ENCODE measurements at places on chromosomes 6 and 20.

- no peak for DNase-seq
Observed at GRCh38 chr6:69704916-69705315, 91.9 kb downstream of the LMBRD1 start.

DNA sequence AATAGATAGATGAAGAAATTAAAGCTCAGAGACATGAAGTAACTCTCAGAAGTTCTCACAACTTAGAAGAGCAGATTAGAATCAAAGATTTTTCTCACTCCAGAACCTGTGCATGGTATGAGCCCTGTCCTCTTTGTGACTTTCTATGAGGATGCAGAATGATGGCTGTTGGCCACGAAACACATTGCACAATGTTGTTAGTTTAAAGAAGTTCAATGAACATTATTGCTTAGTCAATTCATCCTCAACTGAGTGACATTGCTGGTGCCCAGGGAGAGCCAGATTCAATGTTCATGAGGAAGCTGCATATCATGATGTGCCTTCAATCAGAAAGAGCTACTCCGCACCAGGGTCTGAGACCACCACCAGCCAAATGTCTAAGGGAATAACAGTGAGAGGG, 633.1 kb downstream of the PTPRT start:
- no peak for DNase-seq

DNA sequence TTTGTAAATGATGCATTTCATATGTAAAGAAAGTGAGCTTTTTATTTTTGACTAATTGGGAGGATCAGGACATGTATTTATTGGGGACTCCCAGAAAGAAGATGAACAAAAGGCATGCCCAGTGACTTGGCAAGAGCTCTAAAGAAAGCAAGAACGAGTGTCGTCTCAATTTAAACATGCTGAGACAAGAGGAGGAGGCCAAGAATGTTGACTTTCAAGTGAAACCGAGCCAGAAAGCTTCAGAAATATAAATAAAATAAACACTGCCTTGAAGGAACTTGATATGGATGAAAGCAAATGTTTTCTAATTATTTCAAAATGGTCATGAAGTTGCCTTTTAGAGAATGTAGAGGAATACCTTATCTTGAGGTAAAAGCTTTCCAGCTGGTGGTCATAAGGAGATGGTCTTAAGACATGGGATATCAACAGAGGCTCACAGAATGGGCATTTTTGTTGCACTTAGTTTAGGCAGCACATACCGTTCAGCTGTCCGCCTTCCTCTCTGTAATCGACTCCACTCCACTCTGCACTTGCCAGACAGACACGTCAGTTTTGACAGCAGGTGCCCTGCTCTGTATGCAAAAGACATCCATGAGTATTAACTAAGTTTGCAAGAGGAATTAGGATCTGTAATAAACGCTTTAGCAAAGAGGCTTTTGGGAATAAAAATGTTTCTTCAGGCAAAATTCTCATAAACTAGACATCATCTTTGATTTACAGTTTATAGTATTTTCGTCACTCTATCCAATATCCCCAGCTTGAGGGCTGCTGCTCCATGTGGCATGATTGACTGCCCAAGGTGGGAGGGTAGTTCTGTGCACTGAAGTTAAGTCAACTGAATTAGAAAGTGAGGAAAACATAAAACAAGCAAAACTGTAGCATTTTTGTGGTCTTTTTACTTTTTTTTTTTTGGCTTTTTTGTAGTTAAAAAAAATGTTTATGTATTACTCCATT, 613.1 kb downstream of the PKHD1 start:
- no peak for DNase-seq

- DNase-seq, result no peak
Observed at GRCh38 chr6:44538807-44539201, 151.3 kb downstream of the CDC5L start.

DNA sequence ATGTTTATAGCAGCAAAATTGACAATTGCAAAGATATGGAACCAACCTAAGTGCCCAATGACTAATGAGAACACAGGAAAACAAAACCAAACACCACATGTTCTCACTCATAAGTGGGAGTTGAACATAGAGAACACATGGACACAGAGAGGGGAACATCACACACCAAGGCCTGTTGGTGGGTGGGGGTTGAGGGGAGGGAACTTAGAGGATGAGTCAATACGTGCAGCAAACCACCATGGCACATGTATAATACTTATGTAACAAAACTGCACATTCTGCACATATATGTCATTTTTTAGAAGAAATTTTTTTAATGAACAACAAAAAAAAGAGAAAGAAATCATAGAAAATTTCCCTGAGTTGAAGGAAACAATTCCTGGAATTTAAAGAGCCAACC, 3.9 kb downstream of the EPM2A start:
- DNase-seq, result no peak

GRCh38 chr6:122145741-122146240, 253.7 kb upstream of the HSF2 start:
- no peak for DNase-seq

- no peak for DNase-seq
Observed at GRCh38 chr6:131524695-131525336, 48.2 kb upstream of the ARG1 start.
